ENCODE measurements at places on chromosomes 7 and 10.

DNA sequence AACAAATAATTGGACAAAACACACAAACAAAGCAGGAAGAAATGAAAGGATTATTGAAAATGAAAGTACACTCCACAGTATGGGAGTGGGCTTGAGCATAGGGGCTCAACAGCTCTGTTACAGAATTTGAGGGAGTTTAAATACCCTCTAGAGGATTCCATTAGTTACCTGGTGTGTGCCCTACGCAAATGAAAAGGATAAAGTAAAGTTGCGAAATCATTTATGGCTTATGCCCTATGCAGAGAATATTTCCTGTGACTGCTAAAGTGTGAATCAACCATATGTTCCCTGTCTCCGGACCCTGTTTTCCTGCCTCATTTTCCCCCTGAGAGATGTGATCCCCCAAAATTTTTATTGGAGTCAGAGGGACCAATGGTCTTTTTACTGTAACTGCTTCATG, 634.6 kb upstream of the CNTNAP2 start:
- no peaks in the 10 kb centered on the region for H3K4me1 ChIP-seq
- H3K27ac ChIP-seq = no peak overlapping the region
- no peaks in the 10 kb centered on the region for H3K36me3 ChIP-seq
- H3K4me3 ChIP-seq = no peak overlapping the region

DNA sequence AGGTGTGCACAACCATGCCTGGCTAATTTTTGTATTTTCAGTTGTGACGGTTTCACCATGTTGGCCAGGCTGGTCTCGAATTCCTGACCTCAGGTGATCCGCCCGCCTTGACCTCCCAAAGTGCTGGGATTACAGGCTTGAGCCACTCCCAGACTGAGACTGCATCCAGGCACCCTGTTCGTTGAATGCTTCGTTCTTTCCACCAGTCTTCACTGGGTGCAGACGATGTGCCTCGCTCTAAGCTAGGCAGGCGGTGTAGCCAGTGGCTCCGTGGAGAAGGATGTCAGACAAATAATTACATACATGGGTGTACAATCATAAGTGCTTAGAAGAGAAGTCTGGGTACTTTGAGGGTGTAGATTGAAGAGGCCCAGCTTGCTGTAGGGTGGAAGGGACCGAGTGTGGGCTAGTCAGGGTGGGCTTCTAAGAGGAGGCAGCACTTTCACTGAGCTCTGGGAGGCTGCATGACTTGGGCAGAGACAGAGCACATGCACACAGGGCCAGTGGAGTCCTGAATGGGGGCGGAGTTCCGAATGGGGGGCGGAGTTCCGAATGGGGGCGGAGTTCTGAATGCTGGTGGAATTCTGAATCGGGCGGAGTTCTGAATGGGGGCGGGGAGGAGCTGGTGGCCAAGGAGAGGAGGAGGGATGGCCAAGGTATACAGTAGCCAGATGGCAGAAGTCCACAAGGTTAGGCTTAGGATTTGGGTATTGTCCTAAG, 74.3 kb downstream of the COL26A1 start:
- no peaks in the 10 kb centered on the region for H3K27me3 ChIP-seq
- H3K36me3 ChIP-seq = no peaks in the 10 kb centered on the region
- no peaks in the 10 kb centered on the region for H3K4me1 ChIP-seq
- H3K27ac ChIP-seq = no peak overlapping the region

DNA sequence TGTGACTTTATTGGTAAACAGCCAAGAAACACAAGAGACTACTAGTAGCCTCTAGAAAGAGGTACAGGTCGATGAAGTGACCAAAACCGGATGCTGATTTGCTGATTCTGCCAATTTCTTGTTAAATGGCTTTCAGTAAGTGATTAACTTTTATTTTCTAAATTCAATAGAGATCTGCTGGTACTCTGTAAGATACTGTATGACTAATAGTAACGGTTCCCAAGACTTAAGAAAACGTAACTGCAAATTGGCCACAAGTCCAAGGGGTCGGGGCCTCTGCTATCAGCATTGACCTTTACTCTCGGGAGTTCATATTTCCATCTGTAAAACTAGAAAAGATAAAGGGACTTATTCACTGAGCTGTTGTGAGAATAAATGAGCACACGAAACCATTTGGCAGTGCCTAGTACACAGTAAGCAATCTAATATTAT, 1.4 kb downstream of the FAM3C start:
- no peak overlapping the region for H3K27ac ChIP-seq
- DNase-seq = no peak
- no peaks in the 10 kb centered on the region for H3K36me3 ChIP-seq
- H3K4me3 ChIP-seq = no peak overlapping the region
- no peaks in the 10 kb centered on the region for H3K27me3 ChIP-seq
- no peaks in the 10 kb centered on the region for H3K4me1 ChIP-seq

GRCh38 chr7:19919261-19920095, 146.1 kb upstream of the TMEM196 start:
- H3K27me3 ChIP-seq = no peaks in the 10 kb centered on the region
- H3K36me3 ChIP-seq = no peaks in the 10 kb centered on the region
- no peaks in the 10 kb centered on the region for H3K4me1 ChIP-seq
- DNase-seq = no peak
- H3K4me3 ChIP-seq = no peak overlapping the region
- H3K27ac ChIP-seq = no peak overlapping the region

DNA sequence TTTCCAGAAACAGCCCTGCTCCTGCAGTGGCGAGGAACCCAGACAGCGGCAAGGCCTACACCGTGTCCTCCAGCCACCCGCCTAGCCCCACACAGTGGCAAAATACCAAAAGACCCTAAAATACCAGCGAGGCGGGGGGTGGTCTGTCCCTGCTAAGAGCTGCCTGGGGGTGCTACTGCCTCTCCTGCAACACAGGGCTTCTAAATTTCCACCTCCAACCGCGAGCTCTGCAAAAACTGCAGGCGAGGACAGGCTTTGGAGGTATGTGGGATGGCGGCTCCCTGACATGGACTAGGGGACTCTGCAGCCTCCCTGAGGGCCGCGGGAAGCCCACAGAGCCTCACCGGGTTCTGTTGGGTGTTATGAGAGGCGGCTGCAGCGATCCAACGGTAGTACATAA, 122.3 kb downstream of the WDR37 start:
- no peaks in the 10 kb centered on the region for H3K4me1 ChIP-seq
- H3K36me3 ChIP-seq = no peaks in the 10 kb centered on the region
- H3K27ac ChIP-seq = no peak overlapping the region
- no peak for DNase-seq

- H3K4me3 ChIP-seq = no peak overlapping the region
- no peaks in the 10 kb centered on the region for H3K4me1 ChIP-seq
- H3K27ac ChIP-seq = no peak overlapping the region
- no peaks in the 10 kb centered on the region for H3K27me3 ChIP-seq
- H3K36me3 ChIP-seq = no peaks in the 10 kb centered on the region
Observed at GRCh38 chr10:7583626-7584025, 83.1 kb downstream of the ITIH5 start.

GRCh38 chr7:20458521-20458920, 127.8 kb downstream of the ITGB8 start:
- H3K4me3 ChIP-seq = no peak overlapping the region
- no peak for DNase-seq
- no peaks in the 10 kb centered on the region for H3K36me3 ChIP-seq
- H3K27me3 ChIP-seq = no peaks in the 10 kb centered on the region
- no peak overlapping the region for H3K27ac ChIP-seq

- no peaks in the 10 kb centered on the region for H3K27me3 ChIP-seq
- H3K4me3 ChIP-seq = no peak overlapping the region
- no peak for DNase-seq
- H3K36me3 ChIP-seq = no peaks in the 10 kb centered on the region
- H3K4me1 ChIP-seq = no peaks in the 10 kb centered on the region
- no peak overlapping the region for H3K27ac ChIP-seq
Observed at GRCh38 chr10:36349445-36350078, 707.5 kb upstream of the FZD8 start.

GRCh38 chr10:79153745-79154144, 85.0 kb downstream of the ZMIZ1 start:
- no peaks in the 10 kb centered on the region for H3K36me3 ChIP-seq
- H3K4me1 ChIP-seq = peaks cover 26% of the 10 kb centered on the region
- no peak for DNase-seq
- no peaks in the 10 kb centered on the region for H3K27me3 ChIP-seq
- no peak overlapping the region for H3K27ac ChIP-seq
- H3K4me3 ChIP-seq = no peak overlapping the region

DNA sequence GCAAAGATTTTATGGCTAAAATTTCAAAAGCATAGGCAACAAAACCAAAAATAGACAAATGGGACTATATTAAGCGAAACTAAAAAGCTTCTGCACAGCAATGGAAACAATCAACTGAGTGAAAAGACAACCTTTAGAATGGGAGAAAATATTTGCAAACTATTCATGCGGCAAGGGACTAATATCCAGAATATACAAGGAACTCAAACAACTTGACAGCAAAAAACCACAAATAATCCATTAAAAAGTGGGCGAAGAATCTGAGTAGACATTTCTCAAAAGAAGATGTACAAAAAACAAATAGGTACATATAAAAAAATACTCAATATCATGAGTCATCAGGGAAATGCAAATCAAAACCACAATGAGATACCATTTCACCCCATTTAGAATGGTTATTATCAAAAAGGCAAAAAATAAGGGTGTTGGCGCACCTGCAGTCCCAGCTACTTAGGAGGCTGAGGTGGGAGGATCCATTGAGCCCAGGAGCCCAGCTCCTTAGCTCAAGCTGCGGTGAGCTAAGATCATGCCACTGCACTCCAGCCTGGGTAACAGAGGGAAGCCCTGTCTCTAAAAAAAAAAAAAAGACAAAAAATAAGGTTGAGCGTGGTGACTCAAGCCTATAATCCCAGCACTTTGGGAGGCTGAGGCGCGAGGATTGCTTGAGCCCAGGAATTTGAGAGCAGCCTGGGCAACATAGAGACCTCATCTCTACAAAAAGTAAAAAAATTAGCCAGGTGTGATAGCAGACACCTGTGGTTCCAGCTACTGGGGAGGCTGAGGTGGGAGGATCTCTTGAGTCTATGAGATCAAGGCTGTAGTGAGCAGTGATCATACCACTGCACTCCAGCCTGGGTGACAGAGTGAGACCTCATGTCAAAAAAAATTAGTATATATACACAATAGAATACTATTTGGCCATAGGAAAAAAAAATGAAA, 4.2 kb upstream of the CCM2 start:
- H3K36me3 ChIP-seq = no peaks in the 10 kb centered on the region
- no peak overlapping the region for H3K4me3 ChIP-seq
- DNase-seq = peak; percentile 33
- peaks cover 22% of the 10 kb centered on the region for H3K4me1 ChIP-seq
- peak overlapping the region; percentile 55 for H3K27ac ChIP-seq
- H3K27me3 ChIP-seq = no peaks in the 10 kb centered on the region

- no peaks in the 10 kb centered on the region for H3K4me1 ChIP-seq
- H3K36me3 ChIP-seq = no peaks in the 10 kb centered on the region
- no peak for DNase-seq
Observed at GRCh38 chr7:155864271-155864985, 52.2 kb upstream of the SHH start.

GRCh38 chr7:4830176-4830575, 31.7 kb downstream of the PAPOLB start:
- no peaks in the 10 kb centered on the region for H3K27me3 ChIP-seq
- H3K27ac ChIP-seq = no peak overlapping the region
- H3K4me3 ChIP-seq = no peak overlapping the region
- DNase-seq = peak; percentile 26
- no peaks in the 10 kb centered on the region for H3K36me3 ChIP-seq

- H3K27me3 ChIP-seq = no peaks in the 10 kb centered on the region
- H3K4me3 ChIP-seq = no peak overlapping the region
- DNase-seq = no peak
- H3K27ac ChIP-seq = no peak overlapping the region
- H3K36me3 ChIP-seq = no peaks in the 10 kb centered on the region
- H3K4me1 ChIP-seq = no peaks in the 10 kb centered on the region
Observed at GRCh38 chr10:106956216-106956915, 208.1 kb downstream of the SORCS1 start.

DNA sequence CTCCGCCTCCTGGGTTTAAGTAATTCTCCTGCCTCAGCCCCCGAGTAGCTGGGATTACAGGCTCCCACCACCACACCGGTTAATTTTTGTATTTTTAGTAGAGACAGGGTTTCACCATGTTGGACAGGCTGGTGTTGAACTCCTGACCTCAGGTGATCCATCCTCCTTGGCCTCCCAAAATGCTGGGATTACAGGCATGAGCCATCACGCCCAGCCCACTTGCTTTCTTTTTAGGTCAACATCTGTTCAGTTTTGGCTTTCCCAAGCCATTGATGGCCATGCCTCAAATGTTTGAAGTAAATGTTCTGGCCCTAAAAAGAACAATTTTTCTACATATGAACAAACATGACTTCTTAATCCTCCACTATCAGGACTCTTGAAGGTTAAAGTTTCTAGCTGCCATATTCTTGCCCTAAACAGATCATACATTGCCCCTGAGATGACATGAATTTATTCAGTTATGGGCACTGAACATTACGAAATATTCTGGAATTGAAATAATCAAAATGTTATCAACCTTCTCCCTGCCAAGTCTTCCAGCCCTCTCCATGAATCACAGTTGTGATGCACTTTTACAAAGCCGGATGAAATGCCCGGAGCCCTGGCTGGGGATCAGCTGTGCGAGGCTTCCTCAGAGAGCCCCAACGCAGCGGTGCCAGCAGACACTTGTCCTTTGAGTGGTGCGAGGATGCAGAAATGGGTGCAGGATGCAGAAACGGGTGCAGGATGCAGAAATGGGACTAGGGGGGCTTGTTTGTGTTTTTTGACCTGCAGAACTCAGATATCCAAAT, 2.9 kb downstream of the MRLN start:
- DNase-seq = no peak
- no peaks in the 10 kb centered on the region for H3K27me3 ChIP-seq
- H3K27ac ChIP-seq = no peak overlapping the region
- no peaks in the 10 kb centered on the region for H3K4me1 ChIP-seq

GRCh38 chr7:32870298-32870697, 21.3 kb downstream of the KBTBD2 start:
- no peaks in the 10 kb centered on the region for H3K4me1 ChIP-seq
- no peaks in the 10 kb centered on the region for H3K27me3 ChIP-seq
- H3K4me3 ChIP-seq = no peak overlapping the region
- no peak overlapping the region for H3K27ac ChIP-seq

DNA sequence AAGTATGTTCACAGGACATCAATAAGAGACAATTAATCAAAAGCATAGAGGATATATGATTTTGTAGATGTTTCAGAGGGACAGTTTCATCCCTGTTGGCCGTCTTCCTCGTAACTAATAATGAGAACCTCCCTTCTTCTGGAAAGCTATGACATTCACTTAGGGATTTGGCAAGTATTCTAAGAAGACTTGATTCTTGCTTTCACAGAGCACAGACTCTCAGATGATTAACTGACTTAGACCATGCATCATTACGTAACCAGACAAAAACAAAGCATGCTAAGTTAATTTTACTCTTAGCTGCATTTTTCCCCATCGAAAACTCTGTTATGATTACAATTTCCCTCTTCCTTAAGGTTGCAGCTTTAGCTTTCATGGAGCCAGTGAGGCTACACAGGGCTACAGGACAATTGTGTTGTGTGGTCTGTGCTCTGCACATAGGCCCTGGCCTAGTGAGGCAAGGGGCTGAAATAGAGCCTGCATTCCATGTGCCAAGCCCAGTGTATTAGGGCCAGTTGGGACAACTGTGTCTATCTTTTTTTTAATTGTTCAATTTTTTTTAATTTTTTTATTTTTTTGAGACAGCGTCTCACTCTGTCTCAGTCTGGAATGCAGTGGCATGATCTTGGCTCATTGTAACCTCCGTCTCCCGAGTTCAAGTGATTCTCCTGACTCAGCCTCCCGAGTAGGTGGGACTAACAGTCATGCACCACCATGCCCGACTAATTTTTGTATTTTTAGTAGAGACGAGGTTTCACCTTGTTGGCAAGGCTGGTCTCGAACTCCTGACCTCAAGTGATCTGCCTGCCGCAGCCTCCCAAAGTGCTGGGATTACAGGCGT, 105.3 kb downstream of the PLXDC2 start:
- no peaks in the 10 kb centered on the region for H3K36me3 ChIP-seq
- H3K4me3 ChIP-seq = no peak overlapping the region
- no peaks in the 10 kb centered on the region for H3K27me3 ChIP-seq
- DNase-seq = no peak
- no peak overlapping the region for H3K27ac ChIP-seq
- no peaks in the 10 kb centered on the region for H3K4me1 ChIP-seq
